ENCODE measurements at places on chromosomes 3 and 15. TPM values are rescaled to one million over a fixed set of nuclear protein-coding genes. Genes with fewer than 3 reads are reported as not detected.

FAM174B gene
- total RNA-seq: 3.3 TPM

TNFAIP8L3 gene
- not detected for total RNA-seq

ROBO2 gene
- total RNA-seq: not detected

PIF1 gene
- total RNA-seq: 69.1 TPM

ADGRG7 gene
- 27.0 TPM for total RNA-seq

SIAH2 gene
- 31.5 TPM for total RNA-seq

TOMM70 gene
- 42.1 TPM for total RNA-seq

LTK gene
- 0.21 TPM for total RNA-seq

PEX5L gene
- total RNA-seq: not detected

AGBL1 gene
- not detected for total RNA-seq

CCDC39 gene
- total RNA-seq: not detected

KY gene
- not detected for total RNA-seq

CORO2B gene
- total RNA-seq: not detected

IL12A gene
- not detected for total RNA-seq

ZFAND6 gene
- total RNA-seq: 53.1 TPM

SPINK8 gene
- total RNA-seq: not detected

SYNPR gene
- total RNA-seq: not detected

INTS14 gene
- total RNA-seq: 41.2 TPM

TRAIP gene
- 32.9 TPM for total RNA-seq

COL6A5 gene
- total RNA-seq: not detected

TMEM45A gene
- total RNA-seq: 0.29 TPM

ZDHHC23 gene
- 1.8 TPM for total RNA-seq

OR5K2 gene
- total RNA-seq: not detected

GLDN gene
- total RNA-seq: not detected

SI gene
- total RNA-seq: not detected

CHRD gene
- not detected for total RNA-seq

CATSPER2 gene
- total RNA-seq: 9.1 TPM

CELF6 gene
- total RNA-seq: 0.70 TPM

RGMA gene
- total RNA-seq: not detected

HOMER2 gene
- 12.8 TPM for total RNA-seq

RARRES1 gene
- not detected for total RNA-seq
